ENCODE measurements at places on chromosomes 1 and 21. TPM values are rescaled to one million over a fixed set of nuclear protein-coding genes. Genes with fewer than 3 reads are reported as not detected.

The DNASE2B gene
- total RNA-seq, result not detected

GRCh38 chr1:95364546-95364945 is 130.5 kb downstream of the RWDD3 start:
- DNase-seq, result no peak

DNA sequence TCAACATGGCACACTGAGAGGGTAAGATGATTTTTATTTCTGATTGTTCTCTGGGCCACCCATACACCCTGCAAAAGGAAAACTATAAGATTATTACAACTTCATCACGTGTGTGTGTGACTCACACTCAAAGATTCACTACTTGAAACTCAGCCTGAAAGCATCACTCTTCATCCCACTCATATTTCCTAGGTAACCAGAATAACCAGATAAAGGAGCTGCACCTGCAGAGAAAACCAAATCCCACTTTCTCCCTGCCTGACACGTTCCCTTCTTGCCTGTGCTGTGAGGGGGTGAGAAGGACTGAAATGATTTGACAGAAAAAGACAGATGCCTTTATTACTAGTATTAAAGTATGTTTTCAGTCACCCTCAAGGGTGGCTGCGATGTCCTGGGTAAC is 131.6 kb downstream of the TGFBR3 start:
- DNase-seq, result peak; percentile 26

- DNase-seq, result no peak
These were observed 39.5 kb upstream of the USP1 start for GRCh38 chr1:62397301-62397700.

The MR1 gene
- total RNA-seq, result 21.1 TPM

- no peak for DNase-seq
These were observed 343.2 kb upstream of the CAMK1G start for GRCh38 chr1:209240351-209240750.

- no peak for DNase-seq
These were observed at the start of gene OR10Z1 for GRCh38 chr1:158604968-158605367. Gene OR10Z1, plus strand, starts transcription at chr1:158605268. Its CDS starts 1,171 bp downstream, at chr1:158606439.

GRCh38 chr1:4033713-4034112 is 133.6 kb upstream of the C1orf174 start:
- DNase-seq, result no peak

- no peak for DNase-seq
These were observed 121.7 kb downstream of the ATF6 start for GRCh38 chr1:161887730-161888287.

DNA sequence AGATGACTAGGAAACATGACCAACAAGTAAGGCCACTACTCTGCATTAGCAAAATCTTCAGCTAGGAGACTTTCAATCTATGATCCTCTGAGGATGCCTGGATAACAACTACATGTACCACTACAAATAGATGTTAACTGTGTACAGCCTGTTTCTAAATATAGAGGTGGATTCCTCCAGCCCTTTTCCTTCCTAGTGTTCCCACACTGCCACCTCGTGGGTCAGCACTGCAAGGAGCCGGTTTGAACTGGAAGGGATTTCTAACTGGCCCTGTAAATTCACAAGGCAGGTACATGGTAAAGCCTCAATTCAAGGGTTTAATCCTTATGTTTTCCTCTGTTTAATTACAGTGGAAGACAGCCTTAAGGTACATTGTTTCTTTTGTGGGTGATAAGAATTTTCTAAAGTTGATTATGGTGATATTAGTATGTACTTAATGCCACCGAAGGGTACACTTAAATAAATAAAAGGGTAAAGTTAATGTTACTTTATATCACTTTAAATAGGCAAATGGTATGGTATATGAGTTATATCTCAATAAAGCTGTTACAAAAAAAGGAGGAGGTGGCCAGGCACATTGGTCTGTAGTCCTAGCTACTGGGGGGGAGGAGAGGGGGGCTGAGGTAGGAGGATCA is 14.4 kb downstream of the SMYD3 start:
- peak; percentile 78 for DNase-seq

DNA sequence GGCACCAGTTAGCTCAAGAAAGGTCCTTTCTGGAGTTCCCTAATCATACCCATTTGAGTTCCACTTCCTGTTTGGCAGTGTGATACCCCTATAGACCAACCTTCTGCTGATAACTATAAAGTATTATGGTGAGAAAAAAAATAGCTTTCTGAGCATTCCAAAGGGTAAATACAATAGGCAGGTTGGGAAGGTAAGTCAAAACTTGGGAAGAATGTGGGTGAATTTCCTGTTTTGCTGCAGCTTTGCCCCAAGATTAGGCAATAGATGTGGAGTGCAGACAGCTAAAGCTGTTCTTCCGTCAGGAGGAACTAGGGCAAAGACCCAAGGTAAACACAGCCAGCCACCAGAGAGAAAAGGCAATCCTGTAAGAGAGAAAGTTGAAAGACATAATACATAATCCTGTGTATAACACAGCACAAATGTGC is 49.9 kb upstream of the GUCA2A start:
- peak; percentile 26 for DNase-seq

DNA sequence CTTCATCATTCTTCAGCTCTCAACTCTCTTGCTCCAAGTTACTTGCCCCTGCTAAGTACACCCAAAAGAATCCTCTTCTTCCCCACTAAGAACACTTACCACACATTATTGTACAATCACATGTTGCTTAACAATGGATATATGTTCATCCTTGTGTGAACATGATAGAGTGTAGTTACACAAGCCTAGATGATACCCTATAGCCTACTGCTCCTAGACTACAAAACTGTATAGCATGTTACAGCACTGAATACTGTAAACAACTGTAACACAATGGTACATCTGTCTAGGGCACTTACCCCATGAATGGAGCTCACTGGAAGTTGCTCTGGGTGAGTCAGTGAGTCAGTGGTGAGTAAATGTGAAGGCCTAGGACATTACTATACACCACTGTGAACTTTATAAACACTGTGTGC is 77.4 kb downstream of the RERE start:
- DNase-seq, result no peak

GRCh38 chr1:89949991-89950624 is 44.8 kb upstream of the ZNF326 start:
- no peak for DNase-seq

DNA sequence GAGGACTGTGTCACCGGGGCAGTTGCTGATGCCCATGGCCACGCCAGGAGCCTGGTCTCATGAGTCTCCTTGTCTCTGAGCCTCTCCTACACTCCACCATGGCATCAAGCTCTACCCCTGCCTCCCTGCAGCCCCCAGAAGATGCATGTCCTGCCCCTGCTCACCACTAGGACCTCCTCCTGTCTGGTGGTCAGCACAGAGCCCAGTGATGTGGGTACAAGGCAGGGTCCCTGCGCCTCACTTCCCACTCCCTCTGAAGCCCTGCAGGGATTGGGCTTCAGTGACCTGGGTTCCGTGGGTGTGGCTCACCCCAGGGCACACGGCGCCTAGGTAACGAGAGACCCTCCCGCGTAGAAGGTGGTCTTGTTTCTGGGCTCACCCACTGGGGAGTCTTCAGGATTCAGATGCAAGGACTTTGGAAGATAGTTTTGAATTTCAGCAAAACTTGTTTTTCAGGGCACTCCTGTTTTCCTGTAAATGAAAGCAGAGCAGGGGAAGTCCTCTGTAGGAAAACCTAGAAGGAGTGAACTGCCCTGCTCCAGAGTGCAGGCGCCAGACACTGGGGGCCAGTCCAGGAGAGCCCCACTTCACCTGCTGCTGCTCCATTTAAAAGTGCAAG is 2.8 kb downstream of the COL18A1 start:
- DNase-seq, result no peak

- no peak for DNase-seq
These were observed at the start of gene SPTA1 for GRCh38 chr1:158686111-158687009. Gene SPTA1, minus strand, starts transcription at chr1:158686715. Its CDS starts 198 bp downstream, at chr1:158686517.
